ENCODE measurements at places on chromosomes 12 and 14.

DNA sequence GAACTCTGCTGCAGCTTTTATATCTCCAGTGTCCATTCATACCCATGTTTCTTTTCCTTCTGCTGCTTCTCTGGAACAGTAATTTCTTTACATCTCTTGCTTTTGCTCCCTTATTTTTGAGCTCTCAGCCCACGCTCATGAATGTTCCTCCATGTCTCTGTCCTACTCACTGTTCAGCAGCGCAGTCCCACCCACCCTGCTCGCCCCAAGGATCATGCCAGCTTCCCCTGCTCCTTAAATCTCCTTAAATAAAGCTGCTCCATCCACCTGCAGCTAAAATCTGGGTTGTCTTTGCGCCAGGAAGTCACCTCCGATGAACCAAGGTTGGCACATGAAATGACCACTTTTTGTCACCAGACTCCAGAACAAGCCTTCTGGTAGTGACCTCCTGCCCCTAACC lies 201.1 kb upstream of the RGS6 start:
- H3K4me3 ChIP-seq: no peak overlapping the region
- no peak overlapping the region for H3K27ac ChIP-seq
- no peaks in the 10 kb centered on the region for H3K27me3 ChIP-seq

- no peak overlapping the region for H3K27ac ChIP-seq
- no peaks in the 10 kb centered on the region for H3K27me3 ChIP-seq
Measured at GRCh38 chr12:41736436-41736835, 408.2 kb downstream of the GXYLT1 start.

GRCh38 chr14:61368114-61368710 lies 46.8 kb downstream of the PRKCH start:
- H3K27ac ChIP-seq: no peak overlapping the region
- peaks cover 9% of the 10 kb centered on the region for H3K27me3 ChIP-seq
- no peaks in the 10 kb centered on the region for H3K4me1 ChIP-seq
- H3K4me3 ChIP-seq: no peak overlapping the region
- H3K36me3 ChIP-seq: peaks cover 4% of the 10 kb centered on the region

DNA sequence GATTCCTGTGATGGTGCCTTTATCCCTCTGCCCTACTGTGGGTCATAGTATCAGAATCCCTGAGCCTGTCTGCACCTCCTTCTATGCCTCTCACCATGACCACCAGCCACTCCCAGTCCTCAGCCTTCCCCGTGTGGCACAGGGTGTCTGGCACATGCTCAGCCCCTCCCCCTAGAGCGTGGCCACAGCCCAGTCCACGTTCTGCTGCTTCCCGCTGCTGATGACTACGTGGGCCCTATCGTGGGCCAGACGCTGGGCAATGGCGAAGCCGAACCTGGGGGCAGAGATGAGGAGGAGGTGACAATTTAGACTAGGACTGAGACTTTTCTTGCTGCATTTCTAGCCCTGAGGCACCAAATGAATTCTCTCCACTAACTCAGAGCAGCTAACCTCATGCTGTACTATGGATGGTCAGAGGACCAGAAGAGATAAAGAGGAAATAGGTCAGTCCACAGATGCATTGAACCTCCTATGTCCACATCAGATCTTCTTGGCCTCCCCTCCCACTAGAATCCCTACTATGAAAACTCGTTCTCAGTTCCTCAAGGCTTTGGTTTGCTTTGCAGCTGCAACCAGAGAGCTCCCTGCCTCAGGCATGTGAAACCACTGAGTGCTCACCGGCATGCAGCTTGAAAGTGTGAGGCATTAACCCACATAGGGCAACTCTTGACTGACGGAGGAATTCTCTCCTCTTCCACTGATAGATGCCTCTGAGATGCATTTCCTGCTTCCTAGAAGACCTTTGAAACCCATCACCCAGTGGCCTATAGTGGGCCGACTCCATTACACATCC lies 126.3 kb upstream of the DHRS4 start:
- H3K27ac ChIP-seq: no peak overlapping the region
- H3K4me3 ChIP-seq: no peak overlapping the region
- peaks cover 45% of the 10 kb centered on the region for H3K27me3 ChIP-seq
- no peaks in the 10 kb centered on the region for H3K36me3 ChIP-seq

DNA sequence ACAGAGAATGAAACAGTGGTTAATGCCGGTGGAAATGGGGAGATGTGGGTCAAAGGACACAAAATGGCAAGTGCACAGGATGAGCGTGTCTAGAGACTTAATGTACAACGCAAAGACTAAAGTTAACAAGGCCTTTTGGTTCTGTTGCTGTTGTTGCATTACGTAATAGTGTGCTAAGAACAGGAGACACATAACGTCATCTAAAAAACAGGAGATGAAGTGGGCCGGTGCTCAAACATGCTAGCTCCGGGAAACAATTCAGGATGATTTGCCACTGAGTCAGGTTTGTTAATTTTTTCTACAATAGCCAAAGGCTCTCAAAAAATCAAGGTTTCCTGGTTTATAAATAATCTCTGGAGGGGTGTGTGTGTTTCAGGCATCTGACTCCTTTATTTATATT lies 55.5 kb downstream of the ETV6 start:
- no peaks in the 10 kb centered on the region for H3K27me3 ChIP-seq
- ATAC-seq: no peak
- no peak overlapping the region for H3K27ac ChIP-seq
- H3K4me1 ChIP-seq: peaks cover 81% of the 10 kb centered on the region
- H3K36me3 ChIP-seq: peaks cover 41% of the 10 kb centered on the region

DNA sequence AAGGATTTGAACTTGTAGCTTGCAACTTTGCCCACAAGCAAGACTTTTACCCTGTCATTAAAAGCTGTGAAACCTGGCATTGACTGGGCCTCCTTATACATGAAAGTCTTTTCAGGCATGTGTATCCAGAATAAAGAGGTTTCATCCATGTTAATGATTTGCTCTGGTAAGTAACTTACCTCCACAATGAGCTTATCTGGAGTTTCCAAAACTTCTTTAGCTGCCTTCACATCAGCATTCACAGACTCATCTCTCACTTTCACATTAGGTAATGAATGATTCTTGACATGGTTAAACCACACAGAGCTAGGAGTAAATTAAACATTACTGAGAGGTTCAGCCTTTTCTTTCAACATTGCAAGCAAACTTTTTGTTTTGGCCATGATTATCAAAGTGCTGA lies 234.4 kb upstream of the CLEC14A start:
- H3K4me1 ChIP-seq: no peaks in the 10 kb centered on the region
- ATAC-seq: no peak
- no peaks in the 10 kb centered on the region for H3K36me3 ChIP-seq

GRCh38 chr12:106767954-106768822 lies 6.3 kb upstream of the RIC8B start:
- H3K4me1 ChIP-seq: no peaks in the 10 kb centered on the region
- ATAC-seq: no peak
- no peak overlapping the region for H3K4me3 ChIP-seq
- H3K36me3 ChIP-seq: no peaks in the 10 kb centered on the region

DNA sequence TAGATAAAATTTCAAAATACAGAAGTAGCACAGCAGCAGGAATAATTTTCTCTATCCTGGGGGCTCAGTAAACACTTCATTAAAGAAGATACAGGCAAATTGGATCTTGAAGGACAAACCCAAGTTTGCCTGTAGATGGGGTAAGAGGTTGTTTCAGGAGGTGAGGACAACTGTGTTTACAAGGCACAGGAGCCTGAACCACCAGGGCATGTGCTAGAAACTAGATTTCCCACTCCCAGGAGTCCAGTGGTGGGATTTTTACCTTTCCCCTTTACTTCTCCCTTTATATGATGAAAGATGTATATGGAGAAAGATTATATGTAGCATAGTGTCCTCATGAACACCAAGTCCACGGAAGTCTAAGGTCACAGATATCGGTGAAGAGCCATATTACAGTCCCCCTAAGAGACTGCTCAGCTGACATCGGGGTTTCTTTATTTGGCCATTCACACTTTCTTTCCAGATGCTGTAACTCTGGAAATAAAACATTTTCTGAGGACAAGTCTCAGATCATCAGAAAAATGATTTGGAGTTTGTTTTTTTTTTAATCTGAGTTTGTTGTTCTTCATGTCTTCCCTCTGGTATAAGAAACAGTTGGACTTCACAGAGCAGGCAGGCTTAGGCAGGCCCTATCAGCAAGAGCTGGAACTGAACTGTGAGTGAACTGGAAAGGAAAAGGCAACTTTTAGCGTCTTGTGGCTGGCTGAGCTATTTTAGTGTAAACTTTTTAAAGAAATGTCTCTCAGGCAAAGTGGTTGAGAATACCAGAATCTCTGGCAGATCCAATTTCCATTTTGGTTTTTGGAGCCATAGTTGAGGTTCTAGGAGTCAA lies 8.0 kb upstream of the EVL start:
- no peaks in the 10 kb centered on the region for H3K36me3 ChIP-seq
- peaks cover 58% of the 10 kb centered on the region for H3K4me1 ChIP-seq
- ATAC-seq: peak; percentile 63
- H3K27ac ChIP-seq: peak overlapping the region; percentile 85

- no peaks in the 10 kb centered on the region for H3K36me3 ChIP-seq
- ATAC-seq: no peak
- H3K4me1 ChIP-seq: no peaks in the 10 kb centered on the region
- H3K27ac ChIP-seq: no peak overlapping the region
- no peaks in the 10 kb centered on the region for H3K27me3 ChIP-seq
Measured at GRCh38 chr12:38850461-38850860, 54.9 kb downstream of the CPNE8 start.

GRCh38 chr14:53055003-53055402 lies 98.1 kb downstream of the DDHD1 start:
- H3K36me3 ChIP-seq: peaks cover 25% of the 10 kb centered on the region
- no peak overlapping the region for H3K27ac ChIP-seq
- H3K4me1 ChIP-seq: peaks cover under 1% of the 10 kb centered on the region
- no peak overlapping the region for H3K4me3 ChIP-seq
- H3K27me3 ChIP-seq: no peaks in the 10 kb centered on the region

GRCh38 chr12:106760184-106760531 lies 14.3 kb upstream of the RIC8B start:
- ATAC-seq: peak; percentile 98
- H3K36me3 ChIP-seq: no peaks in the 10 kb centered on the region
- H3K27me3 ChIP-seq: peaks cover 9% of the 10 kb centered on the region
- peak overlapping the region; percentile 75 for H3K4me3 ChIP-seq
- peaks cover 34% of the 10 kb centered on the region for H3K4me1 ChIP-seq

DNA sequence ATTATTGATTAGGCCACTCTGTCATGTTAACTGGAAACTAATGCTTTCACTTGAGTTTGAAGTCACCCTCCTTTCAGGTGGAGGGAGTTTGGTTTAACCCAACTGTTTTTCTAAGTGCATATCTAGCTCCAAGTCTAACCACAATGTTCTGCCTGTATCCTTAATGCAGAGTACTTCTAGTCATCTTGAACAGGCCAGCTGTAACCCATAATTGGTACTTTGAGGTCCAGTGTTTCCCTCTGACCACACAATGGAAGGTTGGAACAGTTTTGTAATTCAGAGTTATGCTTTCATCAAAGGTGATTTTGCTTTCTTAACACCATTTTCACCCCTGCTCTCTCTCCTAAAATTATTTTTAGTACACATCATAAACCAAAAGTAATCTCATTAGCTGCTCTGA lies 237.2 kb upstream of the DCN start:
- no peaks in the 10 kb centered on the region for H3K36me3 ChIP-seq
- no peak for ATAC-seq
- no peak overlapping the region for H3K4me3 ChIP-seq
- no peaks in the 10 kb centered on the region for H3K27me3 ChIP-seq

DNA sequence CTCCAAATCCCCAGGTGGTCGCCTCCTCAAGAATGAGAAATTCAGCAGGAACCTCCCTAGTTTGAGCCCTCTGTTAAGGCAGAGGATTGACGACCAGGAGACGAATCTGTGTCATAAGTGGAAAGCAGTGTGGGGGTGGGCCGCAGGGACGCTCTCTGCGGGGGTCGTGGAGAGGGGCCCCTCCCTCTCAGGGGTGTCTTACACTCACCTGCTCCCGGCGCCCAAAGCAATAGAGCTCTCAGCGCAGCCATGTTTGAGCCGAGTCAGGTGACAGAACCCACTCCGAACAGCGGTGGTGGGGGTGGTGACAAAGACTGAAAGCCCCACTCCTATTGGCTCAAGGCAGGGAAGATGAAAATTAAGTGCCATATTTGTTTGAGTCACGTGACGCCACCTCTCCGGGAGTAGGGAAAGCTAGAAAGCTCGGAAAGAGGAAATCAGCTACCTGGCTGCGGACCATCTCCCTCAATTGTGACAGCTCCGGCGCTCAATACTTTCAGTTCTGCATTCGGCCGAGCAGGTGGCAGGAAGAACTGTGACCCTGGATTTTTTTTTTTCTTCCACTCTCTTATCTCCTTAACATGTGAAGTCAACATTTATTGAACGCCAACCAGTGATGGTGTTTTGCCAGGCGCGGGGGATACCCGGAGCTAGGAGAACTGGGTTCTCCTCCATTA lies at the start of gene ZFYVE26:
Gene ZFYVE26 (minus strand): TSS at position 265 of the 677 bp plus-strand sequence. CDS start 627 bp downstream, outside the sequence.
- peak; percentile 96 for ATAC-seq
- H3K4me3 ChIP-seq: peak within 1 kb of the TSS; percentile 81
- no peaks in the 10 kb centered on the region for H3K36me3 ChIP-seq

- H3K27ac ChIP-seq: no peak overlapping the region
- H3K4me1 ChIP-seq: no peaks in the 10 kb centered on the region
- no peak for ATAC-seq
- no peaks in the 10 kb centered on the region for H3K27me3 ChIP-seq
- no peaks in the 10 kb centered on the region for H3K36me3 ChIP-seq
Measured at GRCh38 chr14:59036134-59036533, 152.3 kb upstream of the DAAM1 start.

DNA sequence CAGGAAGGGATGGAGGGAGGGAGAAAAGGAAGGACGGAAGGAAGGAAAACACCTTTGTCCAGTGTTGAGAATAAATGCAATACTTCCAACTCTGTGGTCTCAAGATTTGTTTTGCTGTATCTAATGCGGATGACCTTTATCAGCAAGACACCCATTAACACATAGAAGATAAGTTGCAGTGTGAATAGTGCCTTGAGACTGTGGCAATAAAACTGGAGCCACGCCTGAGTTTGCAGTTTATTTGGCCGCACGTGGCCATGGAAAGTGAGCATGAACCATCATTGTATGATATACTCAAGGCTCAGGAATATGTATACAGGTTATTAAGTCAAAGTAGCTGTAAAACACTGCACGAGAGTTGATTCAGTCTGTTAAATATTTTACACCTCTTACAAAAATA lies 113.6 kb upstream of the EEA1 start:
- no peaks in the 10 kb centered on the region for H3K36me3 ChIP-seq
- H3K4me3 ChIP-seq: no peak overlapping the region
- no peak for ATAC-seq
- H3K27ac ChIP-seq: no peak overlapping the region
- no peaks in the 10 kb centered on the region for H3K27me3 ChIP-seq

DNA sequence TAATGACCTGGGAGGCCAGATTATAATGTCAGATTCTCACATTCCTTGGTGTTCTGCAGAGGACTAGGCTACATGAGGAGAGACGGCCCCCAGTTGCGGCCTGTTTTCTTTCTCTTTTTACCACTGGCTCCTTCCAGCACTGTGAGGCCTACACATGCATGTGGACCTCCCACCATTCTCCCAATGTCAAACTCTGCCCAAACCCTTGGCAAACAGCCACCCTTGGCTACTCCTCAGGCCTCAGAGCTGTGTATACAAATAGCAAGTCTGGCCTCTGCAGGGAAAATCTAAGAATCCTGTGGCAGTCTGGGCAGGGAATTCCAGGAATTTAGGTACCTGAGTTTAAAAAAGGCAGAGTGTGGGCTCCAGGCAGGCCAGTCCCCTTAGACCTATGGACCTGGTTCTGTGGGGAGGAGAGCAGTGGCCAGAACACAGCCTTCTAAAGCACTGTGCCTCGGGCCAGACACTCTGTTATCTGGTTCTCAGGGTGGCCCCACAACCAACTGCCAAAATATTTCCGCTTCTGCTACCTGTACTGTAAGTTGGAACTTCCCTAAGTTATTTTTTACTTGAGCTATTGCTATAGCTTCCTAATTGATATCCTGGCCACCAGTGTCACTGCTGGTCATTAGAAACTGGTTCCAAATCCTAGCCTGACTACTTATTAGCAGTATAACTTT lies 19.9 kb upstream of the NEDD1 start:
- no peak overlapping the region for H3K27ac ChIP-seq
- no peaks in the 10 kb centered on the region for H3K36me3 ChIP-seq
- peaks cover 1% of the 10 kb centered on the region for H3K4me1 ChIP-seq
- peaks cover 17% of the 10 kb centered on the region for H3K27me3 ChIP-seq
- H3K4me3 ChIP-seq: no peak overlapping the region
